ENCODE measurements at places on chromosomes 5 and 9. TPM values are rescaled to one million over a fixed set of nuclear protein-coding genes. Genes with fewer than 3 reads are reported as not detected.

- no peak for DNase-seq
These were observed 31.8 kb upstream of the TLR4 start for GRCh38 chr9:117672369-117672768.

DNA sequence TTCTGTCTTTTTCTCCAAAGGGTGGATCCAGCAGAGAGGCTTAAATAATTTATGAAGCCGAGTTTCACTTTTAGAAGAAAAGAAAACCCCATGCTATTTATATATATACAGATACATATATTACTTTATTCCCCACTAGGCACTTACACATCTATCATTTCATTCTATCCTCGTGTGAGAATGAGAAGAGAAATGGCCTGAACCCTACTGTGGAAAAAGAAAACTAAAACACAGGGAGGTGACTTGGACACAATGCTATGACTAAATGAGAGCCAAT lies 195.2 kb downstream of the NR3C1 start:
- no peak for DNase-seq

DNA sequence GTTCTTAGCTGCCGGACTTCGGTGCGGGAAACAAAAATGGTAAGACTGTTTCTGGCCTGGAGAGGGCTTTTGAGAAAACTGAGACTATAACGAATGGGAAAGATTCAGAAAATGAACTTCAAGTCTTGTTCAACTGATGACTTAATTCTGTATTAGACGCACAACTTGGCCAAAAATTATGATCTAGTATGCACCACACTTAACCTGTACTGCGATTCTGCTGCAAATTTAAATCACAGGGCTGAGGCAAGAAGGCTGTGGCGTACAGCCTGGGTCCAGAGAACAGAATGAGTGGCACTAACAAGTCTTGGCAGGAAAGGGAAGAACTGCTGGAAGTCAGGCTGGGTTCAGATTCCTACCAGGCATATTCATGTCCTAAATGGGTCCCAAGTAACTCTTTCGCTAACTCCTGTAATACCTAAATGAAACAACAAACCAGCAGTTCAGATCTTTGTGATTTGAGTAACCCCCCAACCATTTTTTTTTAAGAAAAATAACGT lies 781 bp upstream of the COL23A1 start:
- DNase-seq: no peak

- DNase-seq: no peak
These were observed 69.4 kb downstream of the TMC1 start for GRCh38 chr9:72590824-72591223.

ARSI gene
- total RNA-seq: not detected

GRCh38 chr9:3244963-3245653 lies 280.7 kb downstream of the RFX3 start:
- DNase-seq: no peak

TIGD6 gene
- 1.9 TPM for total RNA-seq

DDX4 gene
- 0.56 TPM for total RNA-seq

- no peak for DNase-seq
These were observed 75.5 kb downstream of the OTULIN start for GRCh38 chr5:14739981-14740380.

SOX30 gene
- total RNA-seq: not detected

DNA sequence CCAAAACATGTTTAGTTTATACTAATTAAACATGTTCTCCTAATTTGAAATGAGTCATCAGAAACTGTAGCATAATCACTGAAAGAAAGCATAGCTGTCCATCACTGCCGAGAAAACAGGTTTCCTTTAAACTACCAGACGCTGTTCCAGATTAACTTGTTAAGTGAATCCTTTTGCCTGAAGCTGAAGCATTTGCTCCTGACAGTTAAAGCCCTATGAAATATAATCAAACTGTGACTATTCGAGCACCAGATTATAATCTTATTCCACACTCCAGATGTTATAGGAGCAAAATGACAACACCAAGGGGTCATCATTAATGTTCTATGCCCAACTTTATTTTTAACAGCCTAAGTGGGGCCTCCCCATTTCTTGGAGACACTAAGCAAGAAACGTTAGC lies 86.0 kb upstream of the CTSL start:
- no peak for DNase-seq

DPYSL3 gene
- 2.4 TPM for total RNA-seq

CCDC112 gene
- 5.0 TPM for total RNA-seq

SKP1 gene
- total RNA-seq: 78.4 TPM

PALM2AKAP2 gene
- total RNA-seq: not detected

JAKMIP2 gene
- total RNA-seq: 0.19 TPM

DNA sequence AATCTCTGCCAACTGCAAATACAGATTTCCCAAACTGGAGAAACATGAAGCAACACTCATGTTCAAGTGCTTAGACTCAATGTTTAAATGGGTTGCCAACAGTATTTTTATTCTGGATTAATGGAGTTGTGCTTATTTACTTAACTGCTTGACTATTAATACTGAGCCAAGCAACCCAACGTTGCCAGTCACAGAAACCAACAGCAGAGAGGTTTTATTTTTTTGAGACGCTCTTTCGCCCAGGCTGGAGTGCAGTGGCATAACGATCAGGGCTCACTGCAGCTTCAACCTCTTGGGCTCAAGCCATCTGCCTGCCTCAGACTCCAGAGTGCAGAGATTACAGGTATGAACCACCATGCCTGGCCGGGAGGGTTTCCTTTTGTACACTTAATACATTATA lies 8.5 kb upstream of the TMEM268 start:
- DNase-seq: no peak

- no peak for DNase-seq
These were observed 58.3 kb upstream of the ADAMTS2 start for GRCh38 chr5:179403426-179404147.

PRLR gene
- 9.3 TPM for total RNA-seq

- DNase-seq: no peak
These were observed 144.5 kb downstream of the AOPEP start for GRCh38 chr9:94870793-94871558.

GRCh38 chr9:76330034-76330433 lies 64.2 kb downstream of the RFK start:
- DNase-seq: no peak

TRIM7 gene
- 1.9 TPM for total RNA-seq

GRCh38 chr9:123867034-123867433 lies 62.9 kb downstream of the DENND1A start:
- DNase-seq: no peak

KCNV2 gene
- total RNA-seq: not detected

PLPP6 gene
- total RNA-seq: 7.3 TPM

- no peak for DNase-seq
These were observed 2.1 kb downstream of the LCN15 start for GRCh38 chr9:136762221-136762691.

KCNN2 gene
- total RNA-seq: 2.7 TPM

Measured in pancreas (tissue), 10 donors.